ENCODE measurements at places on chromosomes 11 and 22.
A peak's percentile ranks its signal among the peaks of the same experiment; 100 is the strongest.

DNA sequence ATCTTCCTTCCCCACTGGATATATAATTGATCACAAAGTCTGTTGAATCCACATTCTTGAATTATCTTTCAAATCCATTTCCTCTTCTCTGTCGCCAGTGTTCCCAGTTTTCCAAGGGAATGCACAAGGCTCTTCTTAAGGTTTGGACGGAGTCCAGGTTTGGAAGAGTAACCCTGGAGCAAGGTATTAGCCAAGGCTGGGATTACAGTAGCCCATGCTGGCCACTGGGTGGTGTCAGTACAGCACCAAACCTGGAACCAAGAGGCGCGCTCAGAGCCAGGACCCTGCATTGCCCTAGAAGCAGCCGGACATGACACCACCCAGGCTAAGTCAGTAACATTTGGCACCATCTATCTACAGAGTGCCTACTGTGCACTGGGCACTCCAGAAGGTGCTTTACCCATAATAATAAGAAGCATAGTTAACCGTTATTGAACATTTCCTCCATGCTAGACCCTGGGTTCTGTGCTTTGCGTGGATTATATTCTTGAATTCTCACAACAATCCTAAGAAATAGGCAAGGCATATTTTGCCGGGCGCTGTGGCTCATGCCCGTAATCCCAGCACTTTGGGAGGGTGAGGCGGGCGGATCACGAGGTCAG, 48.0 kb upstream of the CLPB start:
- DNase-seq: peak; percentile 79

GRCh38 chr22:29030618-29031226, 30.9 kb downstream of the C22orf31 start:
- DNase-seq: peak; percentile 74

DNA sequence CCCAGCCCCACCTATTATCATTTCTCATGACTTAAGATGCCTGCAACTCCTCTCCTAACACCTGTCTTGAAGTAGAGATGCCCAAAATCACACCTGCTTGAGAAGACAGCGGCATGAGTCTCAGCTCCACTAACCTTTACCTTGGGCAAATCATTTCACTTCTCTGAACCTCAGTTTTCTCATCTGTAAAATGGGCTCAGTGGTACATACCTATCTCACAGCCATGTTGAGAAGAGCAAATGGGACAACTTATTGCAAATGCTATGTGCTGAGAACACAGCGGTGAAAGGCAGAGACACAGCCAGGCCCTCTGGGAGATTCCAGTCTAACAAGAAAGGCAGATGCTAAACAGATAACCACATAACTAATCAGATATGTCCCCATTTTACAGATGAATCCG, 7.8 kb downstream of the TST start:
- DNase-seq: no peak

DNA sequence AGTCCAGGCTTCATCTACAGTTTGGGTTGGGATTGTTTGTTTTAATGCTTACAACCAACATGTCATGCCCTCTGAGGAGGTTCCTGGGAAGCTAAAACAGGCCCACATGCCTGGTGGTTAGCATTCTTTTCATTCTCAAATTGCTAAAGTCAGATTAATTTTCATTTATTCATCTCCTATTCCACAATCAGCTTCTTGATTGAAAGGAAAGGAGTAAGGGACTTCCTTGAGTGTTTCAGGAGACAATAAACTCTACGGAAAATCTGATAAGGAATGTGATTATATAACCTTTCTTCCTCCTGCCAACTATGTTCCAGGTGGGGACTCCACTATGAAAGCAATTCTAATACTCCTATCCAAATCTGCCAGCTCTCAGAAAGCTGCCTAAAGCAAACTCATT, 30.8 kb downstream of the MRTFA start:
- DNase-seq: no peak

DNA sequence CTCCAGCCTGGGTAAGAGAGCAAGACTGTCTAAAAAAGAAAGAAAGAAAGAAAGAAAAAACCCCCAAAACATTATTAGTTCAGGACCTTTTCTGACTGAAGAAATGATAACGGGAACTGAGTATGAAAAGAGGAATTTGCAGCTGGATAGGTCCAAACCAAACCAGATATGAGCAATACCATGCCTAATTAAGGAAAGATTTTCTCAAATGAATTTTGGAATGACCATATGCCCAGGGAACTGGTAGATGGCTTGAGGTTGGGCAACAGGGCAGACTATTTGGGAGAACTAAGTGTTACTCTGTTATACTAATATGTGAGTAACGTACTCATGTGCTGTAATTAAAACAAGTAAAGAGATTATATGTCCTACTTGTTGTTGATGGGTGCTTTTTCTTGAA, 186.1 kb downstream of the TMEM135 start:
- DNase-seq: no peak
